NCI-H1417 treated with DMSO at 0.1 percent for 48 hours (cell line): ENCODE measurements at places on chromosomes 11 and 22.

DNA sequence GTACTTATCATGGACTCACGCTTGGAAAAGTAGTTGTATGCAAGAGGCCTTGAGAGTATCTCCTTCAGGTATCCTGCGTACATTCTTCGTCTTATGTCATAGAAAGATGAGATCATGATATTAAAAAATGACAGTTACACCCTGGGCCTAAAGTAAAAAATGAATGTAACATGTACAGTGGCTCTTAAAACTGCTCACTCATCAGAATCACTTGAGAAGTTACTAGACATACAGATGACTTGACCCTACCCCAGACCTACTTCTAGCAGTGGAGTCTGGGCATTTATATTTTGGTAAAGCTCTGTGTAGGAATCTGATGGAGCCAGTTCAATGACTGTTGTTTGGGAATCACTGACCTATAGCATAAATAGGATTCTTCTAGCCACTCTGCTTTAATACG, 54.5 kb downstream of the PPME1 start:
- DNase-seq, result no peak

- no peak for DNase-seq
Measured at GRCh38 chr11:88806410-88806809, 259.4 kb downstream of the GRM5 start.

- no peak for DNase-seq
Measured at GRCh38 chr22:48517039-48518030, 1310.3 kb downstream of the BRD1 start.

DNA sequence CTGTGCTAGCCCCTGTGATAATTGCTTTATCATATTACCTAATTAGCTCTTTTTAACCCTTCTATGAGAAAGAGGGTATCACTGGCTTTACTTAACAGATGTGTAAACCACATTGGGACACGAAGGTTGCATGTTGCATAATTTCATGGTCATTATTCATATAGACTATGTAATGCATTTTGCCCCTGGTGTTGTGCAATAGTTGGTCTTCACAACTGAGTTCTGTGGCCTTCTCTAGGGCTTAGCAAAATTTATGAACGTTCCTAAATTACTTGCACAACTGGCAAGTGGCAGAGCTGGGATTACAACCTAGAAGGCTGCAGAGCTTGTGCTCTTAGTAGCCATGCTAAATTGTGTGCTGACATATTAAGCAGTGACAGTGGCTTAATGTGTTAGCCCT, 34.6 kb upstream of the PDGFD start:
- no peak for DNase-seq

DNA sequence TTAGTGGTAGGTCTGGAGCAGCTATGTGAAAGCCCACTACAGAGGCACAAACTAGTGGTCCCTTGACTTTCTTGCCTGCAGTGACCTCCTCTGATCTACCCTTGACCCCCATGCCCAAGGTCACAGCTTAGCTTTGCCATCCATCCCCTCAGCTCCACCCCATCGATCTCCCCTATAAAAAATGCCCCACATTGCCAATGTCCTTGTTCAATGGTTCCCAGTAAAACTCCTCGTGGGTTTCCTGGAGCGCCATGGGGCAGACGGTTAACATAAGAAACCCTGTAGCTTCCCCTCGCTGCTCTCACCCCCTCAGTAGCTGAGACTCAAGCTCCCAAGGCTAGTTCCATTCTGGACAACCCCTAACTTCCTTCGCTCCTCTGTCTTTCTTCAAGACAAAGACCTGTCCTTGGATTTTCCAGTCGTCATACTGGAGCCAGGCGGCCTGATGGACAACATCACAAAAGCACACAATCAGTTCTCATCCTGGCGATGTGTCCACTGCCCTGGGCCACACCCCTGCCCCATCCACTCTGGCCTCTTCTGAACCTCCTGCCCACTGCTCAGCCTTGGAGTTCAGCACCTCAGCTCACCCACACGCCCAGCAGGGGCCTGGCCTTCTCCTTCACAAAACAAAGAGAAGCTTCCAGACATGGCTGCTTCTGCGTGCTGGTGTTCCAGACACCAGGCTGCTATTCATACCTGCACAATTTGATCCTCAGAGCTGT, 1429.3 kb downstream of the BRD1 start:
- no peak for DNase-seq

- DNase-seq, result no peak
Measured at GRCh38 chr11:100863080-100863581, 176.0 kb downstream of the ARHGAP42 start.

DNA sequence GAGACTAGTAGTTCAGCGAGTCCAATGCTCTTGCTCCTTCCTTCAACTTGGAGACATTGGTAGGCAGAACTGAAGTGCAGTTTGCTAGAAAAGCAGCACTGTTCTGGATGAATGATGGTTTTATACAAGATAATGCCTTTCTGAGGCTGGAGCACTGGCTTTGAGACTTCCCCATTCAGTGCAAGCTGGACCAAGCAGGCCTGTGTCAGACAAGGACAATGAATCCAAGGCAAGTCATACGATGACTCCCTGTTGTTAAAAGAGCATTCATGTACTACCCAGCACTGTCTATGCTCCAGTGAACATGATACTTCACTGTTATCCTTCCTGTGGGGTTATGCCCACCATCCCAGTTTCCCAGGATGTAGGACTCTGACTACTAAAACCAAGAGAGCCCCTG, 242.3 kb upstream of the RAG2 start:
- no peak for DNase-seq

GRCh38 chr11:63745304-63746170, 23.0 kb downstream of the ZFTA start:
- no peak for DNase-seq

DNA sequence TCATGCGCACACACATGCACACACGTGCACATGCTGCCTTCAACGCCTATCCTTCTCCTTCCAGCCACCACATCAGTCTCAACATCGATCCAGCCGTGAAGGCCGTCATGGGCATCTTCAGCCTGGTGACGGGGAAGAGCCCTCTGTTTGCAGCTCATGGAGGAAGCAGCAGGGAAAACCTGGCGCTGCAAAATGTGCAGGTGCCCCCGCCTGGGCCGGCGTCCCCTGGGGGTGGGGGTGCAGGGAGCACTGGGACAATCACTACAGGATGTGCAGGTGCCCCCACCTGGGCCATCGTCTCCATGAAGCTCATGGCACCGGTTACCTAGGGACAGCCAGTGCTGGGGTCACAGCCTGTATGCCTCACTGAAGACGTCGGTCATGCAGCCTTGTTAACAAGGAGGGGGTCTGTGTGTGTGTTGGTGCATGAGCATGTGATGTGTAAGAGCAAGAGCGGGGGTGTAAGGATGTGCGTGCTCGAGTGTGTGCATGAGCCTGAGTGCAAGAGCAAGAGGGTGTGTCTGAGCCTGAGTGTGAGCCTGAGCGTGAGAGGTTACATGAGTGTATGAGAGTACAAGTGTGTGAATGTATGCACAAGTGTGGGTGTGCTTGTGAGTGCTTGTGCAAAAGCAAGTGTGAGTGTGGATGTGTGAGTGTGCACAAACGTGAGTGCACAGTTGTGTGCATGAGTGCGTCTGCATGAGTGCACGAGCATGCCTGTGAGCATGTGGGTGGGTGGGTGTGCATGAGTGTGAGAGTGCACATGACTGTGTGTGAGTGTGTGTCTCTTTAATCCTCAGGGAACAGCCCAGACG, 31.5 kb downstream of the NADSYN1 start:
- no peak for DNase-seq

DNA sequence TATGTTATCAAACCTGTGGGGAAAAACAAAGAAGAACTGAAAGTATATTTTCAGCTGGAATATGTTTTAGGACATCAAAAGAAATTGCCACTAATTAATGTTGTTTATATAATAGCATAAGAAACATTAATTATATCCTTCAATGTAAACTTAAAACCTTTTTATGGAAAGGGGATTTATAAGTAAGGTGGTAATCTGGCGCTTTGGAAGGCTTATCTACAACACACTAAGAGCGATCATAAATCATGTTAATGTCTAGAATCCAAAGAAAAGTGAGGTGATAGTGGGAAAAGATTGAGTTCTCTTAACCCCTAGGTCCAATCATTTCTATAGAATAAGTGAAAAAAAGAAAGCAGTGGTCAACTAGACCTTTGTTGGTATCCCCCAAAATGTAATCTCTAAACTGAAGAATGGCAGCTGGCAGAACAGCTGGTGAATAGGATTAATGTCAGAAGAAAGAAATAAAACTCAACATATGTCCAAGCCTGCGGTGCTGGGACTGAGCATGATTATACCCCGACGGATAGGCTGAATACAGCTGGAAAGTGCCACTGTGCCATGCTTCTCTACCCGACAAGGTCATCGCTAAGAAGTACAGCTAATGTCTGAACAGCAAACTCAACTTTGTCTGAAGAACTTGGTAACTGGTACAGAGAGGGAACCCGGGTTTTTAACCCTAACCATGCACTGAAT, 64.0 kb downstream of the SOX6 start:
- no peak for DNase-seq

- DNase-seq, result no peak
Measured at GRCh38 chr11:61540528-61540927, 32.0 kb downstream of the LRRC10B start.

DNA sequence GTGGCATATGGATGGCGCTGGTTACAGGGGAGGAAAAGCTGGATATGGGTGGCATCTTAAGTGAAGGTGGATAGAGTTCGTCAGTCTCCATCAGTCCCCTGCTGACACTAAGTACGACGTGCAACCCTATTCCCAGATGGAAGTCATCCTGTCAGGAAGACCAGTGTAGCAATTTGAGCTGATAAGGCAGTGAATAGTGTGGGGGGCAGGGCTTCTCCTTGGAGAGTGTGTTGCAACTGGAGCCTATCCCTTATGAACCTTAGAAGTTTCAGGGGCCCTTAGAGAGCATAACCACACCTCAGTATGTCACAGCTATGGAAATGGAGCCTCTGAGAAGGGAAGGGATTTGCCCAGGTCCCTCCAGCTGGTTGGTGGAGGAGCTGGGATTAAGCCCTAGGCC, 36.1 kb upstream of the ANKK1 start:
- DNase-seq, result no peak

GRCh38 chr11:128471138-128471661, 116.2 kb downstream of the ETS1 start:
- no peak for DNase-seq

GRCh38 chr11:15884777-15885540, 471.4 kb downstream of the SOX6 start:
- DNase-seq, result no peak

DNA sequence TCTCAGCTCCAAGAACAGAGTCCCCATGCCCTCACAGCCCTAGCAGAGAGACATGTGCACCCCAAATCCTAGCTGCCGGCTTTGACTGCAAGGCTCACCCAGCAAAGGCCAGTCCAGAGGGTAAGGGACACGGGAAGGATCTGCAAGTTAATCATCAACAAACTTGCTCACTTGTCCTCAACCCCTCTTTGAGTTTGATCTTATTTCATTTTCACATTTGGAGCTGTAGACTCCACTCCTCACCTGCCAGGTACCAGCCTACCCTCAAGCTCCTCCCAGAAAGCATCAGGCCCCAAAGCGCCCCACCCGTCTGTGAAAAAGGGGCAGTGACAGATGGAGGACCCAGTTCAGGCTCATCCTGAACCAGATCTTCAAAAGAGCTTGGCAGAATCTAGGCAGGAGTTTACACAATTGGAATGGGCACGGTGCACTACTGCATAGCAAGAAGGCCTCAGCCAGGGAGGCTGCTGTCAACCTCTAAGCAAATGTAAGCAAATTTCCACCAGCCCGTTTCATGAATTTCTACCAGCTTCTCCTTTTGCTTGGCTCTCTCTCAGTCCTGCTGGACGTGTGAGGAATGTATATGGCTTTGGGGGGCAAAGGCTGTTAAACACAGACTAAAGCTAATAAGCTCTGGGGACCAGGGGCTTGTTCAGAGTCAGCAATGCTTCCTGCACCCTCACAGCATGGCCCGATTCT, 5.5 kb downstream of the EHD1 start:
- no peak for DNase-seq

DNA sequence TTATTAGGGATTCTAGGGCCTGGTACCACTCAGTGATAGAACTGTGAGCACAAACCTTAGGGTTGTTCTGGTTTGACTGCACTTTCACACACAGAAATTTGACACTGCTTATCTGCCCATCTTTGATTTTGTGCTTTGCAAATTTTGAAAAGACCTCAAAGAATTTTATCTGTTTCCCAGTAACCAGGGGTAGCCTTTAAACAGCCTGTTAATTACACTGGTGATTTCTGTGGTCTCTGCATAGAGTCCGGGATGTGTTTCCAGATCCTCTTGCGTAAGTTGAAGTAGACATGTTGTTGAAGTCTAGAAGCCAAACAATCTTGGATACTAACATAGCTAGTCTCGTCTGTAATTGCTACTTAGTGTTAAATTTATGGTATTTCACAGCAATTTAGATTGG, 75.3 kb downstream of the C22orf31 start:
- no peak for DNase-seq

DNA sequence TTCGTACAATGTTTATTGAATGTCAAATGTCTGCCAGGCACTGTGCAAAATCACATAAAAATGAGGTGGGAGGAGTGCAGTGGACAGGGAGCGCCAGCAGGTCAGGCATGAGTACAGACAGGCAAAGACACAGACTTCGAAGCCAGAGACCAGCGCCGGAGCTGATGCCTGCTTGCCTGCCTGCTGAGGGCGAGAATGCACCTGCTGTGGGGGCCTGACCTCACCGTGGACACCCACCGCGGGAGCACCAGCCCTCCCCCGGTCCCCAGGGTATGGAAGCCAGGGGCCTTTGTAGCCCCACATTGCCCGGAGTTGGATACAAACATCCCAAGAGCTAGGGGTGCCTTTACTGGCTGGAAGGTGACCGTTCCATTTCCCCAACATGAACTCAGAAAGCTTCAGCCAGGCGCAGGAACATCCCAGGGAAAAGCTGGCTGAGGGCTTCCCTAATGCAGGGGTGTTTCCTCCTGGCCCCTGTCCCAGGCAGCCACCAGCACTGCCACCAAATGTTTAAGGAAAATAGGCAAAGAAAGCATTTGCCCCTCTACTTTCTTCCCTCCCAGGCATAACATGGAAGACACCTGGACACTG, 17.9 kb downstream of the IFITM10 start:
- no peak for DNase-seq

DNA sequence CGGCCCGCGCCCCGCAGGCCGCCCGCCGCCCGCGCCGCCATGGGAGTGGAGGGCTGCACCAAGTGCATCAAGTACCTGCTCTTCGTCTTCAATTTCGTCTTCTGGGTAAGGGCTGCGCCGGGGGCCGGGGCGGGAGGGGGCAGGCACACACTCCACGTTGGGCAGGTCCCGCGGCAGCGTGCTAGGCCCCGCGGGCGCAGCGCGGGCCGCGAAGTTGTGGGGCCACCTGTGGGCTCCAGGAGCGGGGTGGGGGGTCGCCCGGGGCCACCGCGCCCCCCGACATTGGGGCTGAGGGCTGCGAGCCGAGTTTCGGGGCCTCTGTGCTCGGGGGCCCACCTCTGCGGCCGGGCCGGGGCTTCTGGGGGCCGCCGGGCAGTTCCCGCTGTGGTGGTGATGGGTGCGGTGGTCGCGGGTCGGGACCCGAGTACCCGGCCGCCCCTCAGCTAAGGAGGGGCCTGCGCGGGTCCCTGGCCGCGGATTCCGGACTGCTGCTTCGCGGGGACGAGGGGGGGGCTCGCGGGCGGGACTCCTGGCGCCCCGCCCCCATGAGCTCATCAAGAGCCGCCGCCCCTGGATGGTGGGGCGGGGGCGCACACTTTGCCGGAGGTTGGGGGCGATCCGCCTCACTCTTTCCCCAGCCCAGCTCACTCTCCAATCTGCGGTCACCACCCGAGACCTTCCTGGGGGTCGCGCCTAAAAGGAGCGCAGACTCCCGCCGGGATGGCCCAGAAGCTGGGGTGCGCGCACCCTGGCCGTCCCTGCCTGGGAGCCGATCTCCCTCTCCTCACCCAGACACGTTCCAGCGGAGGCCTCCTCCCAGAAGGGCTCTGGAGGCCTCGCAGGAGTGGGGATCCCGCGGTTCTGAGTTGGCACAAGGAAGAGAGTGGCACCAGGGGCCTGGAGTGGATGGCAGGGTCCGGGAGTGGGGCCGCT, 667 bp downstream of the CD81 start:
- DNase-seq, result no peak
